Muscle of leg (tissue), 16 donors: ENCODE measurements at places on chromosomes 2 and 18. TPM values are rescaled to one million over a fixed set of nuclear protein-coding genes. Genes with fewer than 3 reads are reported as not detected.
A peak's percentile ranks its signal among the peaks of the same experiment; 100 is the strongest.

The LRATD1 gene
- total RNA-seq: 4.8 TPM

The TMEM200C gene
- 1.1 TPM for total RNA-seq

The MYL12B gene
- total RNA-seq: 301 TPM

- peaks cover 12% of the 10 kb centered on the region for H3K4me1 ChIP-seq
- no peak overlapping the region for H3K27ac ChIP-seq
- no peaks in the 10 kb centered on the region for H3K27me3 ChIP-seq
- no peak overlapping the region for H3K4me3 ChIP-seq
- no peak for DNase-seq
- peaks cover 3% of the 10 kb centered on the region for H3K36me3 ChIP-seq
Measured at GRCh38 chr2:24891201-24891600, 28.8 kb downstream of the ADCY3 start.

The DUSP11 gene
- total RNA-seq: 18.6 TPM

The OR6B2 gene
- not detected for total RNA-seq

The SLC35F6 gene
- total RNA-seq: 8.9 TPM

DNA sequence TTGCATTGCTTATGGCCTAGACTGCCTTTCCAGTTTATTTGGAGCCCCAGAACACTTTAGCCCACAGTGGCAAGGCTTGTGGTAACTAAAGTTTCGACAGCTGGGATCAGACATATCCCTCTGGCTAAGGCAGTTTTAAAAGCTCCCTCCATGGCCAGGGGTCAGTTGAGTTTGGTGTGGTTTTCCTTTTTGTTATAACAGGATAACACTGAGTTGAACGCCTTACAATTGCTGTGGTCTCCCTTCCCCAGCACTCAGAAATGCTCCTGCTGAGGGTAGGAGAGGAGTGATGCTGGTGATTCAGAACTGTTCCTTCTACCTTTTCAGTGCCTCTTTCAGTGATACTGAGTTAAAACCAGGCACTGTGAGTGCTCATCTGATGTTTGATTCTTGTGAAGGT, 182.6 kb downstream of the GULP1 start:
- no peak overlapping the region for H3K27ac ChIP-seq
- DNase-seq: no peak
- H3K27me3 ChIP-seq: no peaks in the 10 kb centered on the region
- no peaks in the 10 kb centered on the region for H3K4me1 ChIP-seq

The LRRC30 gene
- total RNA-seq: 6.5 TPM

GRCh38 chr2:85425588-85425987, 7.1 kb downstream of the SH2D6 start:
- no peak for DNase-seq
- H3K36me3 ChIP-seq: no peaks in the 10 kb centered on the region
- H3K4me1 ChIP-seq: peaks cover 38% of the 10 kb centered on the region
- no peak overlapping the region for H3K27ac ChIP-seq

The AGAP1 gene
- total RNA-seq: 19.1 TPM

DNA sequence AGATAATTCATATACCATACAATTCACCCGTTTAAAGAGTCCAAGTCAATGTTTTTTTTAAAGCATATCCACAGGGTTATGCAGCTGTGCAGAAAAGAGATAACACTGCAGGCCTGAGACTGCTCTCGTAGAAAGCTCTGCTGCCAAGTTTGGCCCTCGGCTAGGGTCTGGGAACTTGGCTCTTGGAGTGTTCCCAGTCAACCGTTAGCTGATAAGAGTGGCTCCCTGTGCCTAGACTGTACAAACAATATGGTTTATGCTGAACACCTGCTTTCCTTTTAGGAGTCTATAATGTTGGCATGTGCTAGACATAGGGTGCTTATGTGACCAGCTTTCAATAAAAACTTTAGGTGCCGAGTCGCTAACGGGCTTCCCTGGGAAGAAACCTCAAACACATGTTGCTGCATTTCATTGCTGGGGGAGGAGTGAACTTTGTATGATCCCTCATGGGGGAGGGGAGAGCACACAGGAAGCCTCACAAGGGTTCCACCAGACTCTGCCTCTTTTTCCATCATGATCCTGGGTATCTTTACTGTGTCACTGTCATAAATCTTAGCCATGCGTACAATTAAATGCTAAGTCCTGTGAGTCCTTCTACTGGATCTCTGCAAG, 34.7 kb downstream of the RFX8 start:
- peaks cover 2% of the 10 kb centered on the region for H3K27me3 ChIP-seq
- peak; percentile 60 for DNase-seq
- H3K4me1 ChIP-seq: peaks cover 22% of the 10 kb centered on the region
- no peak overlapping the region for H3K4me3 ChIP-seq

- H3K4me1 ChIP-seq: no peaks in the 10 kb centered on the region
- no peaks in the 10 kb centered on the region for H3K27me3 ChIP-seq
- DNase-seq: no peak
- no peaks in the 10 kb centered on the region for H3K36me3 ChIP-seq
Measured at GRCh38 chr2:181471226-181471625, 14.0 kb downstream of the ITGA4 start.

DNA sequence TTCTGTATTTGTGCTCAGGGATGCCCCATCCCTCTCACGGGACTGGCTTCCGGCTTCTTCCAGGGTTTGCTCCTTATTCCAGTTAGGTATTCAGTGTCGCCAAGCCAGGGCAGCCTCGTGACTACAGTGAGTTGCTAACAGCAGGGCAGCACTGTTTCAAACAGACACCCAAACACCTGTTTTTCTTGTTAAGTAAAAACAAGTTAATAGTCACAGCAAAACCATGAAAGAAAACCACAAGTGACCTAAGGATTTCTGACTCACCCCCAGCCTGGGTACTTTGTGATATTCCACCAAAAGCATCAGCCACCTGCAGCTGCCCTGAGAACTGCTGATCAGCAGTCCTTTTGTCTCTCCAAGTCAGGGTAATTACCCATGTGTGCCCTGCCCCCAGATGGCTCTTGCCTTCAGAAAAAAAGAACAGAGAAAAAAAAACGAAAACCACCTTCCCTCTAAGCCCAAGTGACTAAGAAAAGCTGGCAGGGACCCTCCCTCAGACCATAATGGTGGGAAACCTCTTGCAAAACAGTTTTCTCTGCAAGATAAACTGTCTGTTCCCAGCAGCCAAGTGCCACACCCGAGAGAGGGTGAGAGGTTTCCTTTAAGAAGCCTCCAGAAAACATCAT, 178.2 kb downstream of the ANAPC1 start:
- no peak overlapping the region for H3K4me3 ChIP-seq
- H3K36me3 ChIP-seq: no peaks in the 10 kb centered on the region
- H3K27me3 ChIP-seq: no peaks in the 10 kb centered on the region
- peaks cover 28% of the 10 kb centered on the region for H3K4me1 ChIP-seq
- DNase-seq: peak; percentile 54

- DNase-seq: no peak
- no peak overlapping the region for H3K4me3 ChIP-seq
- peaks cover 3% of the 10 kb centered on the region for H3K4me1 ChIP-seq
- no peaks in the 10 kb centered on the region for H3K27me3 ChIP-seq
- H3K36me3 ChIP-seq: peaks cover 4% of the 10 kb centered on the region
Measured at GRCh38 chr2:33247365-33247764, 229.1 kb upstream of the RASGRP3 start.

DNA sequence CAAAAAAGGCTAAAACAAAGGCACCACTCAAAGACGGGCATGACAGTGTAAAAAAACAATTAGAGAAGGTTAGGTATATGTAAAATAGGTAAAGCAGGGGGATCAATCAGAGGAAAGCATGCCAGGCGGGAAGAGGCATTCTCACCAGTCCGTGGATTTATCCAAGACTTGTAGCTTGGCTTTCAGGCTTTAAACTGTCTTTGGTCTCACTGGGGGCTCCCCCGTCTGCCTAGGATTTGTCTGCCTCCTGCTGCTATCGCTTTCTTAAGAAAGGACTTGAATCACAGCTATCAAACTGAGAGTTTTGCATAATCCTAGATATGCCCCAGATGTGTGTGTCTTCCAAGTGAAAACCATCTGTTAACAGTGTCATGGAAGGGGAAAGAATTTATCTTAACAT, 11.1 kb upstream of the GORASP2 start:
- H3K27ac ChIP-seq: no peak overlapping the region
- H3K27me3 ChIP-seq: no peaks in the 10 kb centered on the region
- H3K4me1 ChIP-seq: no peaks in the 10 kb centered on the region
- no peak for DNase-seq
- no peak overlapping the region for H3K4me3 ChIP-seq
- no peaks in the 10 kb centered on the region for H3K36me3 ChIP-seq

The UGT1A4 gene
- total RNA-seq: not detected
